ENCODE measurements at places on chromosomes 1 and 21.

- no peak for DNase-seq
Measured at GRCh38 chr21:43211760-43212115, 42.9 kb downstream of the CRYAA start.

DNA sequence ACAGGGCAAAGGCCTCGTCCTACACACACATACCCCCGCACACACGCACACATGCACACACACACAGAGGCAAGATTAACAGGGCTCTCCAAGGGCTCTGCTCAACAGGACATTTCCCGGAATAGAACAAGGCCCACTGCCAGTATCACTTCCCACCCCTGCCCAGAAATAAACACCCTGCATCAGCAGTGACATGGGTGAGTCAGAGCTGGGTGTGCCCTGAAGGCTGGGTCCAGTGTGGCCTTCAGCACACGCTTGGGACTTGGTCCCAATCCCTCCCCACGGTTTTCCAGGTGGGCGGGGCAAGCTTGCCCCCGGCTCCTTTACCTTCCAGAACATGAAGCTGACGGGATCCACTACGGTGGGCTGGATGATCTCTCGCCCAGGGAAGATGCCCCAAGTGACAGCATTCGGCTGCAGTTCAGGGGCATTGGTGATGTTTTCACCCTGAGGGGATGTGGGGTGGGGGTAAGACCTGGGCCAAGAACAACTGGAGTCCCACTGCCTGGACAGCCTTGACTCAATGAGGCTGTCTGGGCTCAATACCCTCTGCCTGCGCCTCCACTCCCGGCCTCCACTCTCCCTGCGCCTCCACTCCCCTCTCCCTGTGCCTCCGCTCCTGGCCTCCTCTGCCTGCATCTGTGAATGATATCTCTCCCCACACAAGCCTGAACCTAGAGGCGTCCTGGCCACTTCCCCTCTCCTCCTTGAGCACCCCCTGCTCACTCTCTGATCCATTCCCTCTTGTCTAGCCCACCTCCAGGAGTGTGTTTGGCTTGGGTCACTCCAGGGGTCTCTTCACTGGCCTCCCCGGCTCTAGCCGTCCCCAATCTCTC is 14.7 kb downstream of the MTHFR start:
- DNase-seq: no peak

DNA sequence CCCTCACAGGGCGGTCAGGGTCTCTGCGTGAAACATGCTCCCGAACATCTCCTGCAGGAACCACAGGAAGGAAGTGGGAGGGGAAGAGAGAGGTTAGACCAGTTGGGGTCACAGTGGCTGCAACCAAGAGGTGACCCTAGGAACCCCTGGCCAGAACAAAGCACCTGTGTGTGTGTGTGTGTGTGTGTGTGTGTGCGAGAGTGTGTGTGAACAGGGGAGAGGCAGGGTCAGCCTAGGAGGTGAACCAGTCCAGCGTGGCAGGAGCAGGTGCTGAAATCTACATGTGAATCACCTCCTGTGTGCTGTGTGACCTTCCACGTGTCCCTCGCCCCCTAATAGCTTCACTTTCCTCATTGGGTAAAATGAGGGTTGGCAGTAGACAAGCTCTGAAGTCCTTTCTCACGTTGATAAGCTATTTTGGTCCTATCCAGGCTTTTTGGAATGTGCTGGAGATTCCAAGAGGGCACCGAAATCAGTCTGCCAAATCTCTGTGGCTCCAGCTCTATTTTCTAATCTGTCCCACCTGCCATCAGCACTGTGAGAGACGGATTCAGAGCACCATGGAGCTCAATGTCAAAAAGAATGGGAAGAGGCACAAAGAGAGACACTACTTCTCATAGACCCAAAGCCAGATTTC is 27.8 kb downstream of the SLC26A9 start:
- no peak for DNase-seq

DNA sequence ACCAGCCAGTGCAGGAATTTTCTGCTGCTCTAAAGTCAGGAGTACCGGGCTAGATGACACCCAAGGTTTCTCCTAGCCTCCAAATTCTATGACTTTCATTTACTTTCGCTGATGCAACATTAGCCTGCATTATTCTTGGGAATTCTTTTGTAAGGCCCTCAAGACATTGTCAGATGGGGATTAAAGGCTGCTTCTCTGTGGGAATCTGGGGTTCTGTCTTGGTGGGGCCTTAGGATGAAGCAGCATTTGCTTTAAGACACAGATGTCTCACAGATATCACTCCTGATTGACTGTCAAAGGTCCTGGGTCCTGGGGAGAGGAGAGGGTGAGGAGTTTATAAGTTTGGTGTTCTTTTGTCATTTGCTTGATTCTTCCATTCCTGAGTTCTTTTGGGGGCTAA is 11.6 kb downstream of the PKP1 start:
- DNase-seq: no peak

DNA sequence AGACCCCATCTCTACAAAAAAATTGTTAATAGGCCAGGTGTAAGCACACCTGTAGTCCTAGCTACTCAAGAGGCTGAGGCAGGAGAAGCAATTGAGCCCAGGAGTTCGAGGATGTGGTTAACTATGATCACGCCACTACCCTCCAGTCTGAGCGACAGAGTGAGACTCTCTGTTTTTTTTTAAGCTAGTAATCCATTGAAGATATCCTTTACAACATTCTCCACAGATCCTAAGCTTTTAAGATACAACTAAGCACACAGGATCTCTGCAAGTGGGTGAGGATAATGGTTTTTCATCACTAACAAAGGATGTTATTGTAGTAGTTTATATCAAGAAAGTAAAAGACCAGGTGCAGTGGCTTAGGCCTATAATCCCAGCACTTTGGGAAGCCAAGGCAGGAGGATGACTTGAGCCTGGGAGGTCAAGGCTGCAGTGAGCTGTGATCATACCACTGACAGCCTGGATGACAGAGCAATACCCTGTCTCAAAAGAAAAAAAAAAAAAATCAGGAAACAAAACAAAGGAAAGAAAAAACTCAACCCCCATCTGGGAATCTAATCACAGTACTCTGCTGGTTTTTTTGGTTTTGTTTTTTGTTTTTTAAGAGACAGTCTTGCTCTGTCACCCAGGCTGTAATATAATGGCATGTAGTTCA is 166.1 kb downstream of the RERE start:
- no peak for DNase-seq

GRCh38 chr21:14361958-14362357 is 21.0 kb downstream of the HSPA13 start:
- DNase-seq: no peak

DNA sequence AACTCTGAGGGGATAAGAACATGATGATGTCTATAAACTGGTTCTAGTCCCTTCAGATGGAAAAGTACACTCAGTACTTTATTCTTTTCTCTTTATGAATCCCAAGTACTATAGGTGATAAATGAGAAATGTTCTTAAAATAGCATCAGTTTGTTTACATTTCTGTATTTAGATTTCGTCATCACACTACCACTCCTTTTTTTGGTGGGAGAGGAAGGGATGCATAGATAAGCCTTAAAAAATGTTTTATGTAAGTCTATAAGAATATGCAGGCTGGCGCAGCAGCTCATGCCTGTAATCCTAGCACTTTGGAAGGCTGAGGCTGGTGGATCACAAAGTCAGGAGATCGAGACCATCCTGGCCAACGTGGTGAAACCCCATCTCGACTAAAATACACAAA is 144.8 kb downstream of the USP25 start:
- no peak for DNase-seq

GRCh38 chr1:111906816-111907215 is 82.7 kb downstream of the KCND3 start:
- DNase-seq: no peak

DNA sequence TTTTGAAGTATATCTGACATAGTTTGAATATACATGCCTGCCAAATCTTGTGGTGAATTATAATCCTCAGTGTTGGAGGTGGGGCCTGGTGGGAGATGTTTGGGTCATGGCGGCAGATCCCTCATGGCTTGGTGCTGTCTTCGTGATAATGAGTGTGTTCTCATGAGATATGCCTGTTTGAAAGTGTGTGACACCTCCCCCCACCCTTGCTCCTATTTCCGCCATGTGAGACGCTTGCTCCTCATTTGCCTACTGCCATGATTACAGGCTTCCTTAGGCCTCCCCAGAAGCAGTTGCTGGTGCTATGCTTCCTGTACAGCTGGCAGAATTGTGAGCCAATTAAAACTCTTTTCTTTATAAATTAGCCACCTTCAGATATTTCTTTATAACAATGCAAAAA is 436.6 kb upstream of the BEND5 start:
- DNase-seq: no peak

DNA sequence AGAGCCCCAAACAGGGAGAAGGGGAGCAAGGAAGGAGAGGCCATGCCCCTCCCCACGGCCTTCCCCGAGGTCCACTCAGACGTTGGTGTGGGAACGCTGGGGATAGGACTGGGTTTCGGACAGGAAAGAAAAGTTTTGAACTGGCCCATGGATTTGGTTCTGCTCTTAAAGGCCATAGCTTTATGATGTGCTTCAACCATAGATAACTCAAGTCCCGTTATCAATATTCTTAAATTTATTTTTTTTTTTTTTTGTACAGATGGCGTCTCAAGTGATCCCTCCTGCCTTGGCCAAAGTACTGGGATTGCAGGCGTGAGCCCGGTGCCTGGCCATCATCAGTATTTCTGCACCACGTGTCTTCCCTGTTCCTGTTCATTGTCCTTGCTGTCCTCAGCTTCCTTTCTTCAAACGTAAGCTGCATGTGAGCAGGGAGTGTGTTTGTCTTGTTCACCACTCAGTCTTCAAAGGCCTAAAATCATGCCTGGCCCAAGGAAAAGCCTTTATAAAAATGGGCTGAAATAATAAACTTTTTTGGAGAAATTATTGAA is 820 bp upstream of the KRTAP10-1 start:
- no peak for DNase-seq

DNA sequence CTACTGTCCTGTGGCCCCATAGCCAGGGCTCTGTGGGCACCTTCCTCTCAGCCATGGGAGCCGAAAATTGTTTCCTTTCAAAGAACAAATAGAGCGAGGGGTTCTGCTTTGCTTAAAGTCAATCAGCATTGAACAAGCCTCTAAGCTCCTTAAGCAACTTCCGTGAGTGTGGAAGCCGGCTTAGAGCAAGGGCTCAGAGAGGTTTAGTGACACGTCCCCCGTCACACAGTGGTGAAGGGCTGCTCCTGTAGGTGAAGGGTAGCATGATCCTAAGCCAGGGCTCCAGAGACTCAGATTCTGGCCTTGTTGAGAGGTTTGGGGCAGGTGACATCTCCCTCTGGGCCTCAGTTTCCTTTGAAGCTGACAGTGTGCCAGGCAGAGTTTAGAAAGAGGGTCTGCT is 94.0 kb upstream of the WNT4 start:
- no peak for DNase-seq

DNA sequence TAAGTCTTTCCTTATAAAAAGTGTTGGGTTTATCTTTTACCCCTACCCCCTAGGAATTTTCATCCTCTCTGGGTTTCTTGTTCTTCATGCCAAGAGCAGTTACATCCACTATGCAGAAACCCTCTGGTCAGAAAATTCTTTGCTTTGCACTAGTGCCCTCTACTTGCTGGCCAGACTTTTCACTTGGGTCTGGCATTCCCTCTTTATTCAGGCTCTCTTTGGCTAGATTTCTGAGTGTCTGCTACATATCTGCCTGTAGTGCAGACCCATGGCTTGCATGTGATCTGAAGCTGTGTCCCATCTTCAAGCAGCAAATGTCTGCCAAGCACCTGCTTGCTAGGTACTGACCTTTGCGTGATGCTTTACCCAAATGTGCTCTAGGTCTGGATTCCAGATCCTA is 237.0 kb downstream of the GPATCH2 start:
- no peak for DNase-seq

- no peak for DNase-seq
Measured at GRCh38 chr1:174165471-174166137, 6.3 kb downstream of the RABGAP1L start.

DNA sequence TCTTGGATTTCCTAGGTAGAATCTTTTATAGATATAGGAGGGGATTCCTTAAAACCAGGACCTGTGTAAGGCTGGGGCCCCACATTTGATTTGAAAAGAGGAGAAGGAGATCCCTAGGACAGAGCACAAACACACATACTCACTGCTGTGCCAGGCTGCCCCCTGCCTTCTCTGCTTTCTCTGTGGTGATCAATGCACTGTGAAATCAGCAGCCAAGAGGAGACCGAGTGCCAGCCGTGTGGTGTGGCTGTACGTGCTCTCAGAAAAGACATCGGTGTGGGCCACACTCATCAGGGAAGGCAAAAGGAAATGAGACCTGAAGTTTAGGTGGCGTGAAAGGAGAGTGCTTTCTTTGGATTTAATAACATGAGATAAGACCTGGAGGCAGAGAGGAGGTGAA is 194.2 kb downstream of the ZSCAN20 start:
- DNase-seq: no peak

- no peak for DNase-seq
Measured at GRCh38 chr1:42924851-42925760, 33.6 kb downstream of the SLC2A1 start.

DNA sequence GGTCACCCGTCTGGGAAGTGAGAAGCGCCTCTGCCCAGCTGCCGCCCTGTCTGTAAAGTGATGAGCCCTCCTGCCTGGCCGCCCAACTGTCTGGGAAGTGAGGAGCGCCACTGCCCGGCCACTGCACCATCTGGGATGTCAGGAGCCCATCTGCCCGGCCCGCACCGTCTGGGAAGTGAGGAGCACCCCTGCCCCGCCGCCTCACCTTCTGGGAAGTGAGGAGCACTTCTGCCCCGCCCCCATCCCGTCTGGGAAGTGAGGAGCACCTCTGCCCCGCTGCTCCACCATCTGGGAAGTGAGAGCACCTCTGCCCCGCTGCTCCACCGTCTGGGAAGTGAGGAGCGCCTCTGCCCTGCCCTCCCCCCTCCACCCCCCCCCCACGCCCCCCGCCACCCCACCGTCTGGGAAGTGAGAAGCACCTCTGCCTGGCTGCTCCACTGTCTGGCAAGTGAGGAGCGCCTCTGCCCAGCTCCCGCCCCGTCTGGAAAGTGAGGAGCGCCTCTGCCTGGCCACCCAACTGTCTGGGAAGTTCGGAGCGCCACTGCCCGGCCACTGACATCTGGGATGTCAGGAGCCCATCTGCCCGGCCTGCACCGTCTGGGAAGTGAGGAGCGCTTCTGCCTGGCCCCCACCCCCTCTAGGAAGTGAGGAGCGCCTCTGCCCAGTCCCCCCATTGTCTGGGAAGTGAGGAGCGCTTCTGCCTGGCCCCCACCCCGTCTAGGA is 4.5 kb upstream of the ZZZ3 start:
- no peak for DNase-seq

DNA sequence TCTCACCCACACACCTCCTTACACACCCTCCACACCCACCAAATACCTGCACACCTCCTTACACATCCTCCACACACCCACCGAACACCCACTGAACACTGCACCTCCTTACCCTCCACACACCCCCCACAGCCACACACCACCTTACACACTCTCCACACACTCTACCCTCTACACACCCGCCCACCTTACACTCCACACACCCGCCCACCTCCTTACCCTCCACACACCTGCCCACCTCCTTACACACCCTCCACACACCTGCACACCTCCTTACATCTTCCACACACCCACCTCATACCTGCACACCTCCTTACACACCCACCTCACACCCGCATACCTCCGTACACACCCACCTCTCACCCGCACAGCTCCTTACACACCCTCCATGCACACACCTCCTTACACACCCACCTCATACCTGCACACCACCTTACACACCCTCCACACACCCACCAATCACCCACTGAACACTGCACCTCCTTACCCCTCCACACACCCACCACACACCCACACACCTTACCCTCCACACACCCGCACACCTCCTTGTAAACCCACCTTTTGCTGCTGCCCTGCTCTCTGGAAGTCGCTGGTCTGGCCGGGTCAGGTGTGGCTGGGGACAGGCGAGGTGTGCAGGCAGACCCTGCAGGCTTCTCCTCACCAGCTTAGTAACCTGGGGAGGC is 38.5 kb downstream of the COQ8A start:
- DNase-seq: no peak

GRCh38 chr1:180431683-180432082 is 70.7 kb downstream of the ACBD6 start:
- DNase-seq: no peak
